Activated naive CD4-positive, alpha-beta T cell treated with anti-CD3 and anti-CD28 coated beads, Interleukin-2, amount 10 ng/mL, durations not matched to agents 7 days and 5 days (primary cell): ENCODE measurements at places on chromosomes 1 and 21.

DNA sequence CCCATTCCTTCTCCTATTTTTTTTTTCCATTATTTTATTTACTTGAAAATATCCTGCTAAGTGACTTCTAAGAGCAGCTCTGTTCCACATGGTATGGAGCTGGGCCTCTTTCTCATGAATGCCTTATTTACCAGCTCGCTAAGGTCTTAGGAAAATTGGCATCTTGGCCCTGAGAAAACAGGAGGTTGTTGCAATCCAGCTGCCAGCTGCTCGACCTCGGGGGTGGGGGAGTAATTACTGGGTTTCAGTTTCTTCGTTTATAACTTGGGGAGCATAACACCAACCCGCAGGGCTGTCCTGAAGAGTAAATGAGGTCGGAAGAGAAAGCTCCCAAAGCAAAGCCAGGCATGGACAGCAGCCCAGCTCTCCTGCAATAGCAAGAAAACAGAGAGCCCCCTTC, 176.3 kb downstream of the AJAP1 start:
- no peak for DNase-seq

DNA sequence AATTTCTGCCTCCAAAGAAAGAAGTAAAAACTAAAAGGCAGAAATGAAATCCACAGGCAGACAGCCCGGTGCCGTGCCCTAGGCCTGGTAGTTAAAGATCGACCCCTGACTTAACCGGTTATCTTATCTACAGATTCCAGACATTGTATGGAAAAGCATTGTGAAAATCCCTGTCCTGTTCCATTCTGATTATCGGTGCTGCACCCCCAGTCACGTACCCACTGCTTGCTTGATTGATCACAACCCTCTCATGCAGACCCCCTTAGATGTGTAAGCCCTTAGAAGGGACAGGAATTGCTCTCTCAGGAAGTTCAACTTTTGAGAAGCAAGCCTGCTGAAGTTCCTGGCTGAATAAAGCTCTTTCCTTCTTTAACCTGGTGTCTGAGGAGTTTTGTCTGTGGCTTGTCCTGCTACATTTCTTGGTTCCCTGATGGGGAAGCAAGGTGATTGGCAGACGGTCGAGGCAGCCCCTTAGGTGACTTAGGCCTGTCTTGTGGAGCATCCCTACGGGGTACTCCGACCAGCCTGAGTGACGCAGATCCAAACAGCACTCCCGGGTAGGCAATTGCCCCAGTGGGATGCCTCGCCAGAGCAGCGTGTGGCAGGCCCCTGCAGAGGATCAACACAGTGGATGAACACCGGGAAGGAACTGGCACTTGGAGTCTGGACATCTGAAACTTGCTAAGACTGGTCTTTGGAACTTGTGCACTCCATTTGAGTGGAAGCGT, 111.2 kb upstream of the PPM1J start:
- no peak for DNase-seq

DNA sequence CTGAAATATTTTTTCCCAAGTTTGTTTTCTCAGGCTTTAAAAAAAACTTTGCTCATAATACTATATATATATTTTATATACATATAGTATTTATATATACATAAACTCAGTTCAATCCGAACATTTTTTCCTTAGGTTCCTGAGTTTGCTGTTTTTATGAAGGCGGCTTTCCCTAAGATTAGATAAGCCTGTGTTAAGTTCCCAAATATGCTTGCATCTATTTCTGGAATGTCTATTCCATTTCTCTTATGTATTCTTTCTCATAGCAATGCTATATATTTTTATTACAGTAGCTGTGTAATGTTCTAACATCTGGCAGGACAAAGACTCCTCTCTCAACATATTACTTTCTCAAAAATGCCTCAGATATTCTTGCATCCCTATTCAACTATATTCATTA, 45.9 kb downstream of the ADSS2 start:
- DNase-seq, result no peak

- no peak for DNase-seq
Observed at GRCh38 chr1:94543001-94543400, 1.4 kb upstream of the F3 start.

- DNase-seq, result no peak
Observed at GRCh38 chr1:6505367-6506209, 14.1 kb upstream of the PLEKHG5 start.

DNA sequence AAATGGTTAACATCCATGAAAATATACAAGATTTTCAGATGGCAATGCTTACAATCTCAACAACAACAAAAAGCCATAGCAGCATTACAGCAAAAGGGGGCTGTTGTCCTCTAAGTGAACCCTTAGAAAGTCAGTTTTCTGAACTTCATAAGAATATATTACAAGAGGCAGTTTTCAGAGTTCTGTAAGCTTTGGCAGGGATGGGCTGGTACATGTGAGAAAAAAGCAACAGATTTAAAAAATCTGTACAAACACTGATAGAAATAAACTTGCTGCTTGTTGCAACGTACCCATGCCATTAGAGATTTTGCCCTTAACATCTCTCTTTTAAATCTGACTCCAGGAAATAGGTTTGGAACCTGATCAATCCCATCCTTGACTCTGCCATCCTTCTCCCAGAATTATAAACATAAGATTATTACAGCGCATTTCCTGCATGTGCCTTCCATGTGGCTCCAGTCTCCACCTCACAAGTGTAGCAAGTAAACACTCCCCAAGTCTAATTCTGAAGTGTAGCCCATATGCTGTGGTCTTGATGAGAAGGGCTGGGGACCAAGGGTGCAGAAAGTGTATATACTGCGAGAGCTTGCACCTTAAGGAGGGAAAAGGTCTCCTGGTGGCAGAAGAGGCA, 101.4 kb upstream of the TSPAN2 start:
- no peak for DNase-seq

DNA sequence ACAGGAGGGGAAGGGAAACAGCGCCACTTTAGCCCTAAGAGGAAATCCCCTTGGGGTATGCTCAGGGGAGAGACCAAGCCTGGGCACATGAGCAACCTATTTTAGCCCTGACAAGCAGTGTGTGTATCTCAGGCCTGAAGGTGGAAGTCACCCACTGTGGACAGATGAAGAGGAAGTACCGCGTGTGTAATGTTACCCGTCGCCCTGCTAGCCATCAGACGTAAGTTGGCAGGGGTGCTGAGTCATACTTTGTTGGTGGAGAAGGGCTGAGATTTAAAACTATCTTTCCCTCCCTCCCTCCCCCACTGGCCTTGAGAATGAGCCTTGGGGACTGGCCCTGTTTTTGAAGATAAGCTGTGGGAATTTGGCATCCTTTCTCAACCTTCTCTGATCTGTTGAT, 11.2 kb downstream of the AGO1 start:
- no peak for DNase-seq

- DNase-seq, result no peak
Observed at GRCh38 chr1:186849826-186850225, 21.1 kb downstream of the PLA2G4A start.

DNA sequence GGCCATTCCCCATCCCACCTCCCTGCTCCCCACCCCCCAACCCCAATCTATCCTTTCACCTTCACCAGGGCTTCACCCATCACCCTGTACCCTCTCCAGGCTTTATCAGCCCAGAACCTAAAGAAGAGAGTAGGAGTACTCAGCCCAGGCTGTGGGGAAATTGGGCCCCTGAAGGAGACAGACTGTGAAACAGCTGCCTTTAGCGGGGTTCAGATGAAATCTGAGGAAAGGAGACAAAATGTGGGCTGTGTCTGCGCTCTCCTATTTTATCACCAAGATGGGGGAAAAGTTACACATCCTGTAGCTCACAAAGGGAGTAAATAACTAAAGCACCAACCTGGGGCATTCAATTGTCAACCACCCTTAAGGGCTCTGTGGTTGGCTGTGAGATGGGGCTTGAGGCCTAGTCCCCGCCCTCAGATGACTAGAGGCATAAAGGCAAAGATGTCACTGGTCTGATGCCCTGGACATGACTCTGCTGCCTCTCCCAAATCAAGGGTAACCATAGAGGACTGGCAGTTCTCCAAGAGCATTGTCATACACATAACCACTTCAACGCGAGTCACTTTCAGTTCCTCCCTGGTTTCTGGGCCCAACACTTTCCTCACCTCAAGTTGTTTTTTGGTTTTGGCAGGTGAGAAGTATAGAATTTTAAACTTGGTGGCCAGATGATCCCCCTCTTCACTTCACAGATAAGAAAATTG, 30.0 kb downstream of the SLC27A3 start:
- peak; percentile 69 for DNase-seq

GRCh38 chr1:1074631-1075147, 583 bp upstream of the RNF223 start:
- DNase-seq, result no peak

- no peak for DNase-seq
Observed at GRCh38 chr1:109922326-109922725, 11.7 kb downstream of the CSF1 start.

GRCh38 chr1:63663873-63664272, 70.7 kb downstream of the PGM1 start:
- no peak for DNase-seq

- DNase-seq, result no peak
Observed at GRCh38 chr1:224720216-224720615, 104.1 kb downstream of the CNIH3 start.

DNA sequence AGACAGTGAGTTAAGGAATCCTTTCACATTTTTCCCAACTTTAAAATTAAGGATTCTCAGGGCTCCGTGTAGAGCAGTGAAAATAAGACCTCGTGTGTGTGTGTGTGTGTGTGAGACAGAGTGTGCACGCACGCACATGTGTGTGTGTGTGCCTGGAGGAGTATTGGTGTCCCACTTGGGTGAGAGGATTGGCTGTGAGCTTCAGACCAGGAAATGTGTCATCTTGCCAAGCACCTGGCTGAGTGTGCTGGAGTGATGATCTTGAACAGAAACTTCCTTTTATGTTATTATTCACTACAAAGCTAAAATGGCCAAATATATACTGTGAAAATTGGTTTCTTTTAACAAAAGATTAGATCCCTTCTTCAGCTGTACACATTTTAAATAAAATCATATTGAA, 35.2 kb upstream of the NTPCR start:
- DNase-seq, result no peak

DNA sequence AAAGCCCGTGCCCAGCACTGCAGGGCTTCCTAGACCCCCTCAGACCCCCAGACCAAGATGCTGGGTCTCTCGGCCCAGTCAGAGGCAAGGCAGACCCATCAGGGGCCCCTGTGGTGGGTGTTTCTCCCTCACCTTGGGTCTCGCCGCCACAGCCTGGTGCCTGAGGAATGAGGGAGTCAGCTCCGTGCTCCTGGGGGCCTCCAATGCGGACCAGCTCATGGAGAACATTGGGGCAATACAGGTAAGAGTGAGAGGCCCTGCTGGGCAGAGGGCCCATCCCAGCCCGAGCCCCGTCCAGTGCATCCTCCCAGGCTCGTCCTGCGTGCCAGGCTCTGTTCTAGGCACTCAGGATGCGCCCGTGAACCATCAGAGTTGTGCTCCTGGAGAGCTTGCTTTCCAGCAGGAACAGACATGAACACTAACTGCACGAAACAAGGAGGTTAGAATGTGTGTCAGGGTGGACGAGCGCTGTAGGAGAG, 51.5 kb downstream of the KCNAB2 start:
- DNase-seq, result no peak

DNA sequence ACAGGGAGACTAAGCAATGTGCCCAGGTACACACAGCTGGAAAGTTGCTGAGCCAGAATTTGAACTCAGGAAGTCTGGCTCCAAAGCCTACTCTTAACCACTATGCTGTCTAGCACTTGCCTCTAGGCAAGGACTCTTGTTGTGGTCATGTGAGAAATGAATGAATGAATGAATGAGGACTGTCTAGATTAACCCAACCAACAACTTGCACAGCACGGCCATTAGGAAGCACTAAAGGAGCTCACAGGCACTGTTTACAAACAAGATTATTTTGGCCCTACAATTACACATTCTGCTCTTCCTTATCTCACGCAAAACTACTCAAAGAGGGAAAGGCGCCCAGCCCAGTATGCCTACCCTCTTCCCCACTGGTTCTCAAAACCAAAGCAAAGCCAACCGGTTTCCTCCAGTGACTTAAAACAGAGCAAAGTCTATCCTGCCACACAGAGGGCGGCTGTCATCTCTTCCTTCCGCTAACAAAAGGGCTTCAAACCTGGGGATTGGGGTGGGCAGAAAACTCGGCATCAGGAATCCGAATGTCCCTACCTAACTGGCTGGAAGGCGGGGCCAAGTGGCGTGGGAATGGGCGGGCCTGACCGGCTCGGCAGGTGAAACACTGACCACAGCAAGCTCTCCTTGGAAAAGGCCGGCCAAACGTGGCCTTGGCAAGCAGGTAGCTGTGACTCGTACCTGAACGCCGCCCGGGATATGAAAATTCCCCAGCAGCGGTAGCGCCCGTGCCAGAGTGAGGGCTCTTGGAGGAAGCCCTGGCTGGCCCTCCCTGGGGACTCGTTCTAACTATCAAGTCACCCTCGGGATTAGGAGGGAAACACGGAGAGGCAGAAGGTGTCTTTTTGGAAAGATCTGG, 948 bp downstream of the STK40 start:
- DNase-seq, result peak; percentile 67

GRCh38 chr1:46013581-46013980, 118.8 kb downstream of the PIK3R3 start:
- DNase-seq, result no peak

DNA sequence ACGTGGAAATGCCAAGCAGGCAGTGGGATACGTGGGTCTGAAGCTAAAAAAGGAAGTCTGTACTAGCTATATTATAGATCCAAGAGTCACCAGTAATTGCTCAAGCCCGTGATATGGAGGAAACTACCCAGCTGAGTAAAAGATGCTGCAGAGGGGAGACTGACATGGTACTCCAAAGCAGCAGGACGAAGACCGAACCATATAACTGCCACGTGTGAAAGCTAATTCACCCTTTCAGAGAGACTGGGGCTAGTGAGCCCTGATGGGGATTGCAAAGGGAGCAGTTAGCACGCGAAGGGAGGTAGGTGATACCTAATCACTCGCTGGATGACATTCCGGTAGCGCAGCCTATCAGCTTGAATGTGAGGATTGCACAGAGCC, 316 bp downstream of the AP4B1 start:
- peak; percentile 76 for DNase-seq

DNA sequence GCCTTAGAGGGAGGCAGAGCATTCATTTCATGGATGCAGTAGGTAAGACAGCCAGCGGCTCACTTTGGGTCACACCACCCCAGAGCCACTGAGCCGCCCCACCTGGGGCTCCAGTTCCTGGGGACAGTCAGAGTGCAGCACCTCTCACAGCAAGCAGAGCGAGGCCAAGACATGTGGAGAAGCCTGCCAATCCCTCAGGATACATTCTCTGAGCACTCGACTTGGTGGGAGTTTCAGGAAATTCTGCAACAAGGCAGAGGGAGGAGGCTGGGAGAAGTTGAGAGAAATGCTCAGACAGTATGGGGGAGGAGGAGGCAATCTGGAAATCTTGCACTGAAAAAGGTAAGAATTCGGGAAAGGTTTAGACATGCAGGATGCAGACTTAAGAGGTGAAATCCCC, 60.8 kb upstream of the WLS start:
- DNase-seq, result no peak

DNA sequence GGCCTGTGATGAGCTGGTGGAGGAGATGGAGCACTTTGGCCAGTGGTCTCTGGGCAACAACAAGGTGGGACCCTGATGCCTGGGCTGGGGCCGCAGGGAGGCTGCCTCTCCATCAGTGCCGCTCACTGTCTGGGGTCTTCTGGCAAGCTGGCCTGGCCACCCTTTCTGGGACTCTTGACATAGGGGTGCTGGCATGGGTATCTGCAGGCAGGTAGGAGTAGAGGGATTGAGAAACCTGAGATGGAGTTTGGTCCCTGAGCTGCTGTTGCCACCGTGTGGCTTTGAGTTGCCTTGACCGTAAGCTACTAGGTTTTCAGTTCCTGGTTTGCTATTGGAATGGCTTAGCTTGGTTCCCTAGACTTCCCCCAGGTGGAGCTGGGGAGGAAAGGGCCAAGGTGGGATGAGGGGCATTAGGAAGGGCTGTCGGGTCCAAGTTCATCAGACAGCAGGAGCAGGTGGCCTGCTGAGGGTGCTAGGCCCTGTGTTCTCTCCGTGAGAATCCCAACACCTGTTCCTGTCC, 13.2 kb upstream of the MFN2 start:
- DNase-seq, result peak; percentile 33
